Left ventricle myocardium inferior (tissue), 1 donor: ENCODE measurements at places on chromosomes 11 and 22. TPM values are rescaled to one million over a fixed set of nuclear protein-coding genes. Genes with fewer than 3 reads are reported as not detected.

C22orf31 gene
- total RNA-seq, result 0.30 TPM

- no peak for DNase-seq
Measured at GRCh38 chr22:25193548-25193947, 6.1 kb upstream of the CRYBB3 start.

ZNF215 gene
- 0.77 TPM for total RNA-seq

DNA sequence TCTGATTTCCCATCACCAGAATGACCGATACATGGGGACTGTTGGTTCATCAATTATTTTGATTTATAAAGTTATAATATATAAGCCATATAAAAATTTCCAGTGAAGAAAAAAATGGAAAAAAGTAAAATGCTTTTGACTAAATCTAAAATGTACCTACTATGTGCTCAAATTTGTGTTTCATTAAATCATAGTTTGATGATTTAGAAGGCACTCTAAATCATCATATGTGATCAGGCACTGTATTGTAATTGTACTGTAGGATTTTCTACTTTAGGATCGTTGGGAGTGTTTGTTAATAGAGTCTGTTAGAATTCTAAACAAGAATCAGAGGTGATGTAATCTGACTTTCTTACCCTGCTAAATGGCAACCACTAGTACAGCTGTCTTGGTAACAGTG, 2.4 kb downstream of the LIN7C start:
- DNase-seq, result no peak

- no peak for DNase-seq
Measured at GRCh38 chr11:128628325-128628673, 40.9 kb upstream of the ETS1 start.

- no peak for DNase-seq
Measured at GRCh38 chr11:91998481-91998880, 226.1 kb upstream of the FAT3 start.

C11orf86 gene
- total RNA-seq, result not detected

MRGPRX3 gene
- total RNA-seq, result not detected

LRRC4C gene
- 0.41 TPM for total RNA-seq

DNA sequence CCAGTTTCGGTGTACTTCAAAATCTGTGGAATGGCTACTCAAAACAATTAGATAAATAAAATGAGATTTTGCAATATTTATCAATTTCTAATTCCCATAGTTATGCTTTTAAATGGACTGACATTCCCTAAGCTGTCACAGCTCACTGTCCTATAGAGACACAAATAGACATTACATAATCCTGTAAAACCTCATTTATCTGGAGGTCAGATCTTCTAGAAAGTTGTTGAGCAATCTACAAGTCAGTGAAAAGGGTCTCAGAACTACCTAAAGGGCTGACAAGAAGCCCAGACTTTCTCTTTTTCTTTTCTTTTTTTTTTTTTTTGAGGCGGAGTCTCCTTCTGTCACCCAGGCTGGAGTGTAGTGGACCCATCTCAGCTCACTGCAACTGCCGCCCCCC, 12.0 kb downstream of the ALG8 start:
- no peak for DNase-seq

ESAM gene
- 40.0 TPM for total RNA-seq

DNA sequence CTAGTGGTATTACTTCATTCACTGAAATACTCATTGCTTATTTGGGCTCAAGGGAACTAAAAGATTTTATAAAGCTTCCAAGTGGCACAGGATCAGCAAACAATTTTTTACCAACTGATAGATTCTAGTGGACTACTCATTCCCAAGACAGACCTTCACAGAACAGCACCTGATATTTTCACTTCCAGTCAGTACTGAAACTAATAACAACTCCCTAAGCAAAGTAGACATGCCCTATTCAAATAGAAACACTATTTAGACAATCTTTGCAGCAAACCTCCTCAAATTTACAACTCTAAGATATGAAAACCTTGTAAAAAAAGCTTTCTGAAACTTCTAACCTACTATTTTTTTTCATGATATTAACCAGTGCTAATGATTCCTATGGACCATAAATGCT, 2345.8 kb downstream of the LRRC4C start:
- DNase-seq, result no peak

EED gene
- 13.1 TPM for total RNA-seq

DNA sequence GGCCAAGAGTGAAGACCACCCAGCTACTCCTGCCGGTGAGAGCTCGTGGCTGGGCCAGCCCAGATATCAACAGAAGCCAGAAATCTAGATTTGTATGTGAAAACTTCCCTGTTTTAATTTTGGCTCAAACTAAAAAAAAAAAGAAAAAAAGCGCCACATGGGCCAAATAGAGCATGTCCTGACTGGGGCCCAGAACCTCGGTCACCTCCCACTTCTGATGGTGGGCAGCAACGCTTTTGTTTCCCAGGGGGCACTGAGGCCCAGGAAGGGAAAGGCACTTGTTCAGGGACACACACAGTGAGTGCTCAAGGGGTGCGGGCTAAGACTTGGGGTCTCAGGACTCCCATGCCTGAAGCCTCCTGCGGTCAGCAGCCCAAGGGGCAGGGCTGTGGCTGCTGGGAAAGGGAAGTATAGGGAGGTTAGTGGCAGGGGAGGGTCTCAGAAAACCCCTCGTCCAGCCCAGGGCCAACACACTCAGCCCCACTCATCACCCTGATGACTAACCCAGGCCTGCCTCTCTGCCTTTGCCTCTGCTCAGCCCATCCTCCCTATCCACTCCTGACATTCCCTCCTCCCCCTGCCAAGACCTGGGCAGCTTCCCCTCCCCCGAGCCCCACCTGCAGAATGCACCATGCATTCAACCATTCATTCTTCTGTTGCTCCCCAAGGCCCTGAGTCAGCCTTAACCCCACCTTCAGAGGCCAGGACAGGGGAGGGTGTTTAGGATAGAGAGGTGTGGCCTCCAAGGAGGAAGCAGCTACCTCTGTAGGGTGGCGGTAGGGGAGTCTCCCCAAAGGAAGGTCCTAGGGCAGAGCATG, 30.0 kb upstream of the TCF20 start:
- DNase-seq, result no peak

DNA sequence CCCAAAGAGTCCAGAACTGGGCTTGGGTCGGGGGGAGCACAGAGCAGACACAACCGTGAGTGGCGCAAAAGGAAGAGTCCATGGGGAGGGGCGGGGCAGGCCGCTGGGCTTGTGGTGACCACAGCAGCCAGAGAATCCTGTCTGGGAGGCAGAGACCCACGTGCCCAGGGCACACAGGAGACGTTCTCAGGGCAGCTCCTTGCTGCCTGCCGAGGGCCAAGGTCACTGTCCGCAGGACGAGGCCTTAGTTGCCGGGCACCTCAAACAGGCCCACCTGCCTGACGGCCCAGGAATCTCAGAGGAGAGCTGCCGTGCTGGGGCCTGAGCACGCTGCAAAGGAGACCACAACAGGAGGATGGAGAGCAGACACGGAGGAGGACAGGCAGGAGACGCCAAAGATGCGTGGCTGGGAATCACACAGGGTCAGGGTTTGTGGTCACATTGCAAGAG, 87.8 kb downstream of the MYEOV start:
- no peak for DNase-seq

DNA sequence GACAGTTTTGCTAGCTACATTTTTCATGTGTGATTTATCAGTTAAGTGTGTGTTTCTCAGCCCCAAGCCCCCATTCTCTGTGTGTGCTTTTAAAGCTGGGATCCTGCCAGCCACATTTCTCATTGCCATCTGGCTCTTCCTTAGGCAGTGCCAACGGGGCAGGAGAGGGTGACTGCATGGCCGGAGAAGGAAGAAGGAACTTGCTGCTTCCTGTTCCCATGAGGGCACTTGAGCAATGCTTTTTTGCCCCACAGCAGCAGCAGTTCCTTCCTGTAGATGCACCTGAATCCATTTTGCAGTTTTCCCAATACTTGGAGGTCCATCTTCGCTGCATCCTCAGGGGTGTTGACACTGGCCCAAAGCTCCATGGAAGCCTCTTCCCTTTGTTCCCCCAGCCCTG, 37.5 kb downstream of the TNRC6B start:
- DNase-seq, result peak; percentile 28

DNA sequence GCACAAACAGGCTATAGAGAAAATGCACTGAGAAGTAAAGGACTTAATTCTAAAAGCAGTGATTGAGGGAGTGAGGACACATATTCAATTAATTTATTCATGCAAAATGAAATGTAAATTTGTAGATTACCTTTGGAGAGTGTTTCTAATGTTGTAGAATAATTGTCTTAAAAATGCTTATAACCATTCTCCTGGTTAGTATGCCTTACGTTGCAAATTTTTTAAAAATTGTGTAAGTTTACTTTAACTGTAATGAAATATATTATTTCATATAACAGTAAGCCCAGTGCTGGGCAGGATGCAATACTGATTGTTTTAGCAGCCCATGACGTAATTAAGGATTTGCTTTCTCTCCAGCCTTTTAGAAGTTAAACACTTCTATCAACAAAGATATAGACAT, 26.6 kb downstream of the OR52E1 start:
- no peak for DNase-seq

GRCh38 chr11:12084256-12084655, 26.1 kb upstream of the MICAL2 start:
- no peak for DNase-seq

DNA sequence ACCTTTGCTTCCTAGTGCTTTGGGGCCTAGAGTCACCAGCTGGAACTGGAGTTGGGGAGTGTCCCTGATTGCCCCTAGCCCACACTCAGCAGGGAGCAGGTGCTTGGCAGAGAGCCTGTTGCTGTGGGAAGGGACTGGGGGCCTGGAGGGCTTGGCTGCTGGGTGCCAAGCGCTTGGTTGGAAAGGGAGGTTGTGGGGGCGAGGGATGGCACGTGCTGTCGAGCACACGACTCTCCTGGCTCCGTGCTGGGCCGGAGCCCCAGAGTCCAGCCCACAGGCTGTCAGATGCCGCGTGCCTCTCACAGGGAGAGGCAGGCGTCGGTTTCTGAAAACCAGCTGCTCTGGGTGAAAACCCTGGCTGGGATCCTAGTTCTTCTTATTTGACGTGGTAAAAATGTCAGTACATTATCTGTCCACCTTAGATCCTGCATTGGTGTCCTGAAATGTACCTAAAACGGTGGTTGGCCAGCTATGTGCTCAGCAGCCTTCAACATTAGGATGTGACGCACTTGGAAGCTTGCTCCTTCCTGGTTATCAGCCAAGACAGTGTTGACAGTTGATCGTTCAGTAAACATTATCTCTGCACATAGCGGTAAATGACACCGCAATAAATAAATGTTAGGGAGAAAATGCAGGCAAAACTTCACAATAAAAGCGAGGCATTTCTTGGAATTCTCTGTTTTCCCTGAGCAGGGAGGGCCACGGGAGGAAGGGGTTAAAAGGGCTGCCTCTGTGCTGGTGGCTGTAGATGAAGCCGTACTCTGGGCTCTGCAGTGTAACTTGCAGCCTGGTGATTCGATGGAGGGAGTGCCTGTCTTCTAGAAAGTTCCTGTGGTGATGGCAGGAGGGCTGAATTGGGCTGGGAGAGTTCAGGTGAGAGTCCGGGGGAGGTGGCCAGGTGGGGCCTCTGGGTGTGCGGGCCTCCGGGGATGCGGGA, 29.2 kb downstream of the GRAMD4 start:
- DNase-seq, result peak; percentile 63

DNA sequence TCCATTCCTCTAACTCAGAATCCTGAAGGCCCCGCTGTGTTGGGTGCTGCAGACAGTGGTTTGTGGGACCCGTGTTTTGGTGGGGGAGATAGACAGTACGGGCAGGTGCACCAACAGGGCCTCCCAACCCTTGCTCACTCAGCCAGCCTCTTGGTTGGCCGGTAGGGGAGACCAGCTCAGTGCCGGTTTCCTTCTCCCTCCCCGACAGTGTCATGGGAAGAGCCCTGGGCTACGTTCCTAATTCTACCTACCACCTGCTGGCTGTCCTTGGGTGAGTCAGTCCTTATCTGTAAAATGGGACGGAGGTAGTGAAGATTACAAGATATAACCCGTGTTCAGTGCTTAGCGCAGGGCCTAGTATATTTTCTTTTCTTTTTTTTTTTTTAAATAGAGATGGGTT, 5.9 kb downstream of the TMEM134 start:
- DNase-seq, result no peak

DNA sequence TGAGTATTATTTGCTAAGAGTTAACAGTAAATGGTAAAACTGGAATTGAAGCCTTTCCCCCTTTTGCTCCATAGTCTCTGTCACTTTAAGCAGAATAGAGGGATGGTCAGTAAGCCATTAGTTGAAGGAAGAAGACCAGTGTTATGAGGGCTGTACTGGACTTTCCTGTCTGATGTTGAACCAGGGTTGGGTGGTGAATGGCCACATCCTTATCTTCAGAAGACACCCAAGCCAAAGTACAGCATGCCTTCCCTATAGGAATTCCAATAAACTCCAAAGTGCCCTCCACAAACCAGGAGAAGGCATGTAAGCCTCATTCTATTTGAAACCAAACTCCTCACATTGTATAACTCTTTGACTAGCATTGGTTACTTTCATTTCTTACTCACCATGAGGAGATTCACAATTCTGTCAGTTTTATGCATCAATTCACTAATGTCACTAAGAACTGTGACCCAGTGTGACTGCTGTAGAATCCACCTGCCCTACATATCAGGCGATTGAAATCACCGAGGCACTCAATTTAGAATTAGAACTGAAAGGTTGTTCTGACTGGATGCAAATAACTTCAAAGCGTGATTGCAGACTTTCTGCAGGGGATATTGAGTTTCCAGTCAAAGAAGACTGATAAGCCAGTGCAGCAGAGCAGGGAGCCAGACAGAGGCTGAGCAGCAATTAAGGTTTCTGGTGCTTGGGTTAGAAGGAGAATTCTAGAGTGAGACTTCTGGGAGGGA, 107.1 kb upstream of the DDI1 start:
- DNase-seq, result no peak

- DNase-seq, result no peak
Measured at GRCh38 chr11:94020777-94021481, at the start of gene HEPHL1. Gene HEPHL1 (plus strand): TSS chr11:94021354. CDS start chr11:94021369, 15 bp downstream.

DNA sequence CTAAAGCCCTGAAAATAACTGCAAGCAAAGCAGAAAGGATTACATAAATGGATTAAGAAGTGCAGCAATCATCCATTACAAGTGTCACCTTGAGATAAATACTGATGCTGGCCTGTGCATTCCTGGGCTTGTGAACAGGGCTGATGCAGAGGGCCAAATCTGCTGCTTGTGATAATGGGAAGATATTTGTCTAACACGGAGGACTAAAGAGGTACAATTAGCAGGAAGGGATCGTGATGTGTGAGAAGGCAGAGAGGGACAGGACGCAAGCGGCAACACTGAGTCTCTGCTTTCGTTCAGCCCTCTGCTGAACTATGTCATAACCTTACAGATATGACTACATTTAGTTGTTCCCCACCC, 107.7 kb upstream of the DDI1 start:
- no peak for DNase-seq

DNA sequence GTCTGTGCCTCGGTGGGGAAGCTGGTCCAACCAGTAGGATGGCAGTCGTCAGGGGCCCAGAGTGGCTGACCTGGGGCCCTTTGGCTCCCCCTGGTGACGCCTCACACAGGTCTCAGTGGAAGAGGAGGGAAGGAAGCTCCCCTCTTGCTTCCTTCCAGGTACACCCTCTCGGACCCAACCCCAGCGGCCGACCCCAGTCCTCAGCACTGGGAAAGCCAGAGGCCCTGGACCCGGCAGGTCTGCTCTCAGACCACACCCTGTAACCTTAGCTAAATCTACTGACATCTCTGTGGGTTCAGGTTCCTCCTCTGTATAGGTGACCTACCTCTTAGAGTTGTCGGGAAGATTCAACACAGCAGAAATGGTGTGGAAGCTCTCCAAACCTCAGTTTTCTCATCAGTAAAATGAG, 3.4 kb upstream of the SCUBE1 start:
- peak; percentile 67 for DNase-seq

- DNase-seq, result no peak
Measured at GRCh38 chr11:121152764-121153163, 51.7 kb downstream of the TECTA start.
